ENCODE measurements at places on chromosomes 11 and 22.
A peak's percentile ranks its signal among the peaks of the same experiment; 100 is the strongest.

DNA sequence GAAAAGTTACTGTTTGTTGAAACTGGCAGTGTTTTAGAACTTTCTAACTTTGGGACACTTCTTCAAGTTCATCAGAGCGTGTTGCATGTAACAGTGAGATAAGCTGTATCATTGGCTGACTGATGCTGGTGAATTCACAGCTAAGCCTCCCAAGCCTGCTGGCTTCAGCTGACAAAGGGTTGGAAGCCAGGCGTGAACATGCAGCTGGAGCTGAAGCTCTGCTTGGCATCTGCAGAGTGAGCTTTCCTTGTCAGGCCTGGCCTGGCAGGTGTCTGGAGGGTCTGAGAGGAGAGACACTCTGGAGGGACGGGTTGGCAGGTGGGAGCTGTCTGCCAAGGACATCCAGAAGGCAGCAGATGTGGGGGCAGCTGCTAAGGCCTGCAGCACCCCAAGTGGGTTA is 1.5 kb downstream of the AMPD3 start:
- DNase-seq, result no peak

GRCh38 chr11:92766698-92767097 is 202.8 kb upstream of the MTNR1B start:
- no peak for DNase-seq

DNA sequence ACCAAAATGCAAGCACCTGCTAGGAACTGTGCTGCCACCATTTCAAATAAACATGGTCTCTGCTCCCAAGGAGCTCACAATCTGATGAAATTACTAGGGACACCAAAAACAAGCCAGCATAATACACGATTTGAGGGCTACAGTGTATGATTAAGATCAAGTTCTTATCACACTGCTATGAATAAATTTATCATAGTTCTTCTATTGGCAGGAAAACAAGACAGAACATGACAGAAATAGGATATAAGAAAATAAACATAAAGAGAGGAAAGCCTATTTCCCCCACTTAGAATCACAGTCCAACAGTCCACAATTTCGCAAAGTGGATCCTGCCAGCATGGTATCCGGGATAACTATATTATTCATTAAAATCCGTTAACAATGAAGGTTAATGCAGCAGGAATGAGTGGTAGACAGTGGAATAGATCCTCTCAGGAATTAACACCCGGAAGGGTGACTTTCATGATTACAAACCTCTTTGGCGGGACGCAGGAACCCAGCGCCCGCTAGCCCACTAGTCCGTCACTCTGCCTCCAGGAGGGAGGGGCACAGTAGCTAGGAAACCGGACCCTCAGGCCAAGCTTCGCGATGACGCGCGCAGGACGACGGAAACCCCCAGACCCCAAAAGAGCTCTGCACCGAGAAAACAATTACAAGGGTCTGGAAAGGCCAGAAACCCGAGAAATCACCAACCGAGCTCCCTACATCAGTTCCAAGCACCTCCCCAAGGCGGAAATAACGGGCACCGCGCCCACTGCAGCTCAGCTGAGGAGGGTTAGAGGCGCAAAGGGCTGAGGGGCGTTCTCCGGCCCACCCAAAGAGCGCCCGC is 607 bp downstream of the CCDC82 start:
- no peak for DNase-seq

GRCh38 chr22:27224485-27225374 is 567.3 kb downstream of the MIAT start:
- DNase-seq, result no peak

GRCh38 chr11:109015283-109015682 is 350.4 kb downstream of the DDX10 start:
- DNase-seq, result no peak

GRCh38 chr11:44990665-44991064 is 40.0 kb upstream of the TP53I11 start:
- no peak for DNase-seq

DNA sequence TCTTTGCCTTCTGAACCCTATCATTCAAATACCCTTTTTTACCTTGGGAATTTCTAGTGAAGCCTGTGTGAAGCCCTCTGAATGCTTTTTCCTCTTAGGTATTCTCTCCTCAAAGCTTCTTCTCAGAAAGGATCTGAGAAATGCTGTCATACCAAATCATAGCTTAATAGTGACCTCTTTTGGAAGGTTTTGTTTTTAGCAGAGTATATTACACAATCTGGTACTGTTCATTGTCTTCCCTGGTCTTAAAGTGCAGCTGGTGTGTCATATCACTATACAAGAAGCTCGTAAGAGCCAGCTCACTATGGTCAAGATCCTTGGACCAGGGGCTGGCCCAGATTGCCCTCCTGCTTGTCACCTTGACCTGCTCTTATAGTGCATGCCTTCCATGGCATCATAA is 204.4 kb upstream of the ANO5 start:
- DNase-seq, result no peak

DNA sequence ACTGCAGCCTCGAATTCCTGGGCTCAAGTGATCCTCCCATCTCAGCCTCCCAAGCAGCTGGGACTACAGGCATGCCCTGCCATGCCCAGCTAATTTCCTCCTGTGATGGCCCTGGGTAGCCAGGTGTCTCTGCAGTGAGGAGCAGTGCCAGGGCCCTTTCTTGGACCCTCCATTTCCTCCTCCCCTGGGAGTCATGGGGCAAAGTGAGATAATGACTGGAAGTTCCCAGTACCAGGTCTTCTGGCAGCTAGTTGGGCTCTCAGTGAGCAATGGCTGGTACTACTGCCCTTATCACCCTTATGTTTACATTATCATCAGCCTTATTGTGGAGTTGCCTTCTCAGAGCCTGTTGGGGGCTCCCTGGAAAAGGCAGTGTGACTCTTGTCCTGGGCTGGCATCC is 17.6 kb downstream of the DAGLA start:
- no peak for DNase-seq

GRCh38 chr11:34454308-34455032 is 15.7 kb downstream of the CAT start:
- DNase-seq, result no peak

DNA sequence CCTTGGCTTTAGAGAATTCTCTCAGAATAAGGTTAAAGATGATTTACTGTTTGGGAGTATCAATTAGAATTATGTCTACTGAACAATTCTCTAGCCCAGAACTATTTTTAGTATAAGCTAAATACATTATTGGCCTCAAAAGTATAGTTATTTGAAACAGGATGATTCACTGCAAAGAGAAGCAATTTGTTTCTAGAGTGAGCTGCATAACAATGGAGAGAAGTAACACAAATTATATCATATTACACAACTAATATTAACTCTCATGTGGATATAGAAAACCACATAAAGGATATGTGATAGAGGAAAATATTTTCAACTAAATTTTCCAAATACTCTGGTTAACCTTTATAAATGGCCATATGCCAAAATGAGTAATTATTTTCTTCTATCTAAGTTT is 24.9 kb downstream of the PGM2L1 start:
- no peak for DNase-seq

DNA sequence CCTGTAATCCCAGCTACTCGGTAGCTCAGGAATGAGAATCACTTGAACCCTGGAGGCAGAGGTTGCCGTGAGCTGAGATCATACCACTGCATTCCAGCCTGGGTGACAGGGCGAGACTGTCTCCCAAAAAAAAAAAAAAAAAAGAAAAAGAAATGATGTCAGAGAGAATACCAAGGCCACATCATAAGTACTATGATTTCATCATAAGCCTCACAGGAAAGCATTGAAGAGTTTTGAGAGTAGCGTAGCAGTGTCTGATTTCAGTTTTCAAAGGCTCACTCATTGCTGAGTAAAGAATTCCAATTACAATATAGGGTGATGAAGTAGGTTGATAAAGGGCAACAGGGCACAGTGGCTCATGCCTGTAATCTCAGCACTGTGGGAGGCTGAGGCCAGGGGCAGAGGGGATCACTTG is 88.8 kb downstream of the MRTFA start:
- no peak for DNase-seq

DNA sequence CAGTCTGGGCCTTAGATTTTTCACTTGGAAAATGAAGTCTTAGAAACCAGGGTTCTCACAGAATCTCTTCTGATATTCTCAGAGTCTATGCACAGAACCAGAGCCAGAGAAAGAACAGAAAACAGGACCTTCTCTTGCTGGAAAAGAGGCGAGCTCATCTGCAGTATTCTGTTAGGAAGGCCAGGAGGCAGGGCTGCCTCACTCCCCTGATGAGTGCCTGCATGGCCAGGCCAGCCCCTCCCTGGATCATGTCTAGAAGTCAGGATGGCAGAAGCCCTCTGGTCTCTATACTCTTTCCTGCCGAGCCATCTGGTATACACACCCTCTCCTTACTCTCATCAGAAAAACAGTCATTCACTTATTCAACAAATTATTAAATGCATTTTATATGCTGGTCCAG is 723 bp downstream of the OR51M1 start:
- no peak for DNase-seq

- no peak for DNase-seq
Measured at GRCh38 chr11:47723041-47723440, 7.9 kb upstream of the AGBL2 start.

DNA sequence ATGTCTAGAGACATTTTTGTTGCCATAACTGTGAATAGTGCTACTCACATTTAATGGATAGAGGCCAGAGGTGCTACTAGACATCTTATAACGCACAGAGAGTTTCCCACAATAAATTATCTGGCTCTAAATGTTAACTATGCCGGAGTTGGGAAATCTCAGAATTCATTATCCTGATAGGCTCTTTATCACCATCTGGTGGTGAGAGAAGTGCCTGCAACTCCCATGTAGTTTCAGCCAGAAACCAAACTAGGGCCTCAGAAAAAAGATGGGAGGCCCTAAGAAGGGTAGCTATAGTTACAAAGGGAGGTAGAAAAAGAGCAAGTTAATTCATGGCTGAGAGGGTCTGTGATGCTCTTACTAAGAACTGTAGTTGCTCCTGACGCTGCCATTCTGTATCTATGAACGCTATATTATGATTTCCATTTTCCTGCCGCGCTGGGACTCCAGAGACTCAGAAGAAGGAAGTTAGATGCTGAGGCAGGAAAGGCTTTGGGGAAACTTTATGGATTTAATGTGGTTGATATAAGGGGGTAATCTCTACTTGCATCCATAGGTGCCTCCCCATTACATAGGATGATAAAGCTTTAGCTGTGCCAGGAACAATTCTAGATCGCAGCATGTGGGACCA is 22.9 kb upstream of the MRPL17 start:
- no peak for DNase-seq

GRCh38 chr11:38598418-38598817 is 2000.4 kb upstream of the RAG2 start:
- no peak for DNase-seq

GRCh38 chr11:3933165-3933628 is 77.7 kb downstream of the STIM1 start:
- no peak for DNase-seq

DNA sequence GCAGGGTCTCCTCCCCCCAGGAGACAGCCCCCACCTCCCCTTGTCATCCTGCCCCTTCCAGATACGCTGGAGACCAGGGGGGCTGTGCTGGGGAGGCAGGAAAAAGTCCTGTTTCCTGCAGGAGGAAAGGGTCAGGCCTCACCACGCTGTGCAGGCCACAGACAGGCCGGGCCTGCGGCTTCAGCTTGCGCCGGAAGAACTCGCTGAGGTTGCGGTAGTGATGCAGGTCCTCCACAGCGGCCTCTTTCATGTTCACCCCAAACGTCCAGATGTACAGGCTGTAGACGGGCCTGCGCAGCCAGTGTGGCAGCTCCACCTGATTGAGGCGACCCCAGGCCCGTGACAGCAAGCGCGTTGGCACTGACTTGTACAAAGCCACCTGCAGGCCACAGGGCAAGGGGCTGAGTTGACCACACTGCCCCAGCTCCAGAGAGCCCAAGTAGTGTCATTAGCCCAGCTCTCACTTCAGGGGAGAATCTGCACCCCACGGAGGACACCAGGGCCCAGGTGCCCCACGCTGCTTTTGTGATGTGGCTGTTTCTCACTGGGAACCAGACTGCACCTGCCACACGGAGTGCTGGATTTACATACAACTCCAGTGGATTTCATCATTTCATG is 40.4 kb downstream of the PISD start:
- DNase-seq, result no peak

DNA sequence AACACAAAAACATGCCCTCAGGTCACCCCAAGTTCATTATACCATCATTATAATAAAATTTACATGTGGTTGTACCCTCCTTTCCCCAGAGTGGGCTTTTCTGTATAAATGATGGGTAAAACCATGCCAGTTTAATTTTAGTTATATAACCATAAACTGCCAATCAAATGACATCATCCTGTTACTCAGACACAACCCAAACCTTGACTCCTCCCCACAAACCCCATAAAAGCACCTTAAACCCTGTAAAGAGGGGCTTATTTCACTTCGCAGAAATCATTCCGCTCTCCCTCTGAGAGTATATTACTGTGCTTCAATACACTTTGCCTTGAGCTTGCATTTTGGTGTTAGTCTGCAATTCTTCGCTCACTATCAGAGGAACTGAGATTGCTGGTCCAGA is 5.5 kb upstream of the APOL3 start:
- DNase-seq, result no peak

GRCh38 chr11:64792482-64792881 is 10.5 kb downstream of the MAP4K2 start:
- no peak for DNase-seq

DNA sequence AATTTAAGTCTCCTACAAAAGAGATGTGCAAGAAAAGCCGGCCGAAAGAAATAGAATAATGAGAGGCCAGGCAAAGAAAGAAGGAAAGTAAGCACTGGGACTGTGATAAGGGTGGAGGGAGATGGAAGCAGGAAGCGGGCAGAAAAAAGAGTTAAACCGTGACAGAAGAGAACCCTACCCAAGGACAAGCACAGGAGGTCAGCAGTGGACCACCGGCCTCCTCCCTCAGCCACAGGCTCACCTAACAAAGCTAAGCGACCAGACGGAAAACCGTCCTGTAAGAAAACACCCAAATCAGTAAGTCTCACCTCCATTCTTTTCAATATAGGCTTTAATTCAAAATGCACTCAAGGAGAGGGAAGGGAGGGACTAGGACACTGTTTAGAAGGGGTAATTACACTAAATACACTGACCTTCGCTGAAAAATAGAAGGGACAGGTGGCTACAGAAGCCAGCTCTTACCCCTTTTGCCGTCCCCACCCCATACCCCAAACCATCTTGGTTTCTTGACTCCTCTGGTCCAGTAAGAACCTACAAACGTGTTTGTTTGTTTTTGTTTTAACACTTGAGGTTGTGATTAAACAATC is 1.9 kb downstream of the FAM181B start:
- no peak for DNase-seq

GRCh38 chr11:862081-862661 is 19.5 kb downstream of the TSPAN4 start:
- DNase-seq, result no peak

GRCh38 chr22:25062386-25063085 is 110.0 kb downstream of the KIAA1671 start:
- peak; percentile 21 for DNase-seq

Data from stimulated activated CD8-positive, alpha-beta memory T cell treated with anti-CD3 and anti-CD28 coated beads, Interleukin-2, amount 100 ng/mL, for 48 hours (primary cell).